Heart left ventricle (tissue), 16 donors: ENCODE measurements at places on chromosomes 5 and 9. TPM values are rescaled to one million over a fixed set of nuclear protein-coding genes. Genes with fewer than 3 reads are reported as not detected.

DNA sequence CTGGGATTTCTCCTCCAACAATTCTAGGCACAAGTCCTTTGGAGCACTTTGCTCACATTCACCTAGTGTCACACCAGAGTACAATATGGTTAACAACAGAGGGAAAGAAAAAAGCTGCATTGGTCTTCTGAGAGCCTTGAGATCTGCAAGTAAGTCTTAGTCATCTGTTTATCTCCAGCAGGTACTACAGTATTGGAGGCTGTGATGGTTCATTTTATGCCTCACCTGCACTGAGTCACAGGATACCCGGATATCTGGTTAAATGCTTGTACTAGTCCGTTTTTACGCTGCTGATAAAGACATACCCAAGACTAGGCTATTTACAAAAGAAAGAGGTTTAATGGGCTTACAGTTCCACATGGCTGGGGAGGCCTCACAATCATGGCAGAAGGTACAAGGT is 525.0 kb downstream of the NR2F1-AS1 start:
- no peaks in the 10 kb centered on the region for H3K36me3 ChIP-seq
- H3K27me3 ChIP-seq: no peaks in the 10 kb centered on the region
- no peak overlapping the region for H3K4me3 ChIP-seq
- no peak for DNase-seq
- no peaks in the 10 kb centered on the region for H3K4me1 ChIP-seq

DNA sequence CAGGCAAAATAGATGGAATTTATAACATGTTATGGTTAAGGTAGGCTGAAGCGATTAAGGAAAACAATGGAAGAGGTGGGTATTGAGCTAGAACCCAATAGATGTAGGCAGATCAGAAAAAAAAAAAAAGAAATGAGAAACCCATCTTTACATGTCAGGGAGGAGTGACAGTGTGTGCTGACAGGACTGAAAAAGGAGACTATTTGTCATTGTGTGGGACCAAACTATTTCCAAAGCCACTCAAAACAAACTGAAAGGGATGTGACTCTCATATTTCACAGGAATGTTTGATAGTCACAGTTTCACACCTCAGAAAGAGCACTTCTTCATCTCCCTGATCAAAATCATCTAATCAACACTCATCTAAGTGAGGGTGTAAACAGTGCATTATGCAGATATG is 122.3 kb upstream of the KIF2A start:
- DNase-seq: no peak
- H3K4me1 ChIP-seq: no peaks in the 10 kb centered on the region
- H3K27ac ChIP-seq: no peak overlapping the region

DNA sequence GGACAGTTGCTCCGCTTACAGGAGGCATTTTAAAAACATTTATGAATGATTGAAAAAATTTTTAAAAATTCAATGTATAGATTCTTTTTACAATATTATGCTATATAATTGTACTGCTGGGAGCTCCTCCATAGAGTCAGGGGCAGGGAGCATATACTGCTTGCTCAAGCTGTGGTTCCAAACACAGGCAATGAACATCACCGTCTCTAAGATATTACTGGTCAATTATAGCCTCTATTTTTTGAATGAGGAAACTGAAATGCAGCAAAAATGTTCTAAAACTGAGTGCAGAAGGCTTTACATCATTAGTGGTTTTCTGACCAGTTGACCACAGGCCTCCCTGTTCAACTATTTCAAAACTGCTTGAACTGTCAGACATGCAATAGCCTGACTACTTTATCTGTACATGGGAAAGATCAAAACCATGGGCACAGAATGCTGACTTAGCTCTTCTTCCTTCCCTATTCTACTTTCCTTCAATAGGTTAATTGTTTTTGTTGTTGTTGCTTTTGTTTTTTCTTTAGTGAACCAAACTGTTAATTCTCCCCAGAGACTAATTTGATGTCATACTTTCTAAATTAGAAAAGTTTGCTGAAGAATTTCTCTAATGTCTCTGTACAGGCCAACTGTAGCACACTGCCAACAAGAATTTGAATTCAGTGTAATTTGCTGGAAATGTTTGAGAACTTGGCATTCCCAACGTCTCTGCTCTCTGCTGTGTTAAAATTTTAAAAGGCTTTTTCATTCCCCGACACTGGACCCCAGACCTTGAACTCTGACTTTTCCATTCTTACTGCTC is 107.6 kb upstream of the MPDZ start:
- no peak overlapping the region for H3K4me3 ChIP-seq
- H3K36me3 ChIP-seq: no peaks in the 10 kb centered on the region
- H3K27me3 ChIP-seq: no peaks in the 10 kb centered on the region
- peak overlapping the region; percentile 21 for H3K27ac ChIP-seq

DNA sequence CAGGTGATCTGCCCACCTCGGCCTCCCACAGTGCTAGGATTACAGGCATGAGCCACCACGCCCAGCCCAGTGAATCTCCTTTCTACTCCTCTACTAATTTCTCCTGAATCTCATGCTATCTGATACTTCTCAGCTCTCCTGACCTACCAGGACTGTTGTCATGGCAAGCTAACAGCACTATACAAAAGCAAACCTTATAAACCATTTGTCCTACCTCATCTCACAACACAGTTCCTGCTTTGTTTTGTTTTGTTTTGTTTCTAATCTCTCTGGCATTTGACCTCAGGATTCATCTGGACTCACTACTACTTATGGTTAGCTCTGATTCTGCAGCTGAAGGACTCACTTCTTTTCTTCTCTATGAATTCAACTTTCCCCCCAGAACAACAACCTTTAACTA is 734.8 kb downstream of the TLE1 start:
- no peaks in the 10 kb centered on the region for H3K27me3 ChIP-seq
- no peak overlapping the region for H3K4me3 ChIP-seq
- DNase-seq: no peak
- no peaks in the 10 kb centered on the region for H3K4me1 ChIP-seq
- no peak overlapping the region for H3K27ac ChIP-seq

Gene SLC2A6
- 4.6 TPM for total RNA-seq

- H3K27ac ChIP-seq: no peak overlapping the region
- no peak for DNase-seq
- H3K27me3 ChIP-seq: no peaks in the 10 kb centered on the region
Observed at GRCh38 chr5:129664336-129664937, 83.5 kb upstream of the MINAR2 start.

Gene WHRN
- total RNA-seq: 0.56 TPM

DNA sequence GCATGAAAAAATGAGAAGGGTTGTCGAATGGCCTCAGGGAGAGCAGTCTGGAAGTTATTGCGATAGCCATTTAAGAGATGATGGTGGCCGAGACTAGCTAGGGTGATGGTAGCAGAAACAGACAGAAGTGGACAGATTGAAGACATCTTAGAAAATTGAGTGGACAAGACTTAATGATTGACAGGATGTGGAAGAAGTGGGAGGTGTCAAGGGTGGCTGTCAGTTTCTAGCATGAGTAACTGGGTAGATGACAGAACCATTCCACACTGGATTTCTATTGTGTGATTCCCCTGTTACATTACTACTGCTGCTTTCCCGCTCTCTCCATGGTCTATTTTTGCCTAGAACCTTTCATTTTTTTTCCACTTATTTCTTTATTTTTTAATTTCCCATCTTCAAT is 12.6 kb downstream of the CHMP5 start:
- no peaks in the 10 kb centered on the region for H3K27me3 ChIP-seq
- DNase-seq: no peak
- peaks cover 33% of the 10 kb centered on the region for H3K36me3 ChIP-seq
- H3K4me1 ChIP-seq: no peaks in the 10 kb centered on the region
- H3K4me3 ChIP-seq: no peak overlapping the region

DNA sequence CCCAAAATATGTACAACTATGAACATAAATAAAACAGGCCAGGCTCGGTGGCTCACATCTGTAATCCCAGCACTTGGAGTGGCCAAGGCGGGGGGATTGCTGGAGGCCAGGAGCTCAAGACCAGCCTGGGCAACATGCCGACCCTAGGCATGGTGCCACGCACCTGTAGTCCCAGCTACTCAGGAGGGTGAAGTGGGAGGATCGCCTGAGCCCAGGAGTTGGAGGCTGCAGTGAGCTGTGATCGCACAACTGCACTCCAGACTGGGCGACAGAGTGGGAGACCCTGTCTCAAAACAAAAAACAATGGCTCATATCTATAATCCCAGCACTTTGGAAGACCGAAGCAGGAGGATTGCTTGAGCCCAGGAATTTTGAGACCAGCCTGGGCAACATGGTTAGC is 1.5 kb downstream of the HAUS6 start:
- H3K4me3 ChIP-seq: peak overlapping the region; percentile 84
- no peak for DNase-seq
- no peak overlapping the region for H3K27ac ChIP-seq
- H3K27me3 ChIP-seq: no peaks in the 10 kb centered on the region

DNA sequence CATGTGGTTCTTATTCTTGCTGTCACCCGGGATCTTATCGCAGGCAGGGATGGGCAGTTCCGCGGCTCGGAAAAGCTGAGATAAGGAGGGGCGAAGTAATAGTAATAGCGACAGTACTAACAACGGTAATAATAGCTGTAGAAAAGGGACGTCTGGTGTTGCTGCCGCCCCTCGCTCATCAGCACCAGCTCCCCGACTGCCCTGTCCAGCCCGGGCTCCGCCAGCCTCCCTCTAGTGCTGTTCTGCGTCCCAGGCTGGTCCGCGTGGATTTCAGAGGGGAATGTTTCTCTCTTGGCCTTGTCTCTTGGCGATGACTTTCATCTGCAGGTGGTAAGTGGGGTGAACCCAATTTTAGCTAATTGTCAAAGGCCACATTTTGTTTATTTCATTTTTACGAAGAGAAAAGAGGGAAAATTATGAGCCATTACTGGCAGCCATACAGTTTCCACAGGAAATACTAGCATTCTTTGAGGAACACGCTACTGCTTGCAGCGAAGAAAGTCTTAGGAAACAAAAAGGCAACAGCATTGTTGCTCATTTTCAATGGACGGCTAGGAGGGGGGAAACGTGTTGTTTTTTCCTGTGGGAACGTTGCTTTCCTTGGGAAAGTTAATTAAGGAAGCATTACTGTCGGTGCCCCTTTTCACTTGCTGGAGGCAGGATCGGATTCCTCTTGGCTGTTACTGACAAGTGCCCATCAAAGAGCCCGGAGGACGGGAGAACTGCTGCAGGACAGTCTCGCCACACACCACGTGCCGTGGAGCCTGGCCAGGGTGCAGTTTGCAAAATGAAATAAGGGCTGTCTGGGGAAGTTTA is 762 bp downstream of the SNCAIP start:
- peaks cover 7% of the 10 kb centered on the region for H3K27me3 ChIP-seq
- peak overlapping the region; percentile 78 for H3K27ac ChIP-seq
- peaks cover 12% of the 10 kb centered on the region for H3K4me1 ChIP-seq
- H3K4me3 ChIP-seq: peak overlapping the region; percentile 65
- DNase-seq: peak; percentile 22
- no peaks in the 10 kb centered on the region for H3K36me3 ChIP-seq

- no peak overlapping the region for H3K27ac ChIP-seq
- no peaks in the 10 kb centered on the region for H3K27me3 ChIP-seq
- no peaks in the 10 kb centered on the region for H3K4me1 ChIP-seq
- DNase-seq: no peak
- H3K36me3 ChIP-seq: no peaks in the 10 kb centered on the region
- H3K4me3 ChIP-seq: no peak overlapping the region
Observed at GRCh38 chr5:90547072-90547536, 11.5 kb upstream of the ADGRV1 start.

GRCh38 chr9:78121488-78121887 is 89.9 kb upstream of the GNAQ start:
- no peaks in the 10 kb centered on the region for H3K4me1 ChIP-seq
- no peak overlapping the region for H3K4me3 ChIP-seq
- no peaks in the 10 kb centered on the region for H3K36me3 ChIP-seq
- no peaks in the 10 kb centered on the region for H3K27me3 ChIP-seq

Gene PGM5
- total RNA-seq: 177 TPM

DNA sequence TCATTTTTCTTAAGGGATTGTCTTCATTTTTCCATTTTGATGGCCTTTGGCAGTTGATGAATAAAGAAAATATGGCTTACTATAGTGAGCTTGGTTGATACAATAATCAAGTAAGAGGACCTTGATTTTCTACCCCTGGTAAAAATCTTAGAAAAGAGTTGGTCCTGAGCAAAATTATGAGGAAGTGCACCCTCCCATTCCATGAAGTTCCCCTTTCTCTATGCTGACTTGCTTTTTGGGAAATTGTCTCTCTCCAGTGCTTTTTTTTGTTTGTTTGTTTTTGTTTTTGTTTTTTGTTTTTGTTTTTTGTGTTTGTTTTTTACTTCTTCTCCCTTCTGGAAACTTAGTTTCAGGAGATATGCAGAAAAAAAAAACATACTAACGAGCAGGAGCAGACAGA is 449.2 kb upstream of the ACTBL2 start:
- no peak for DNase-seq
- no peak overlapping the region for H3K27ac ChIP-seq
- no peaks in the 10 kb centered on the region for H3K36me3 ChIP-seq
- H3K27me3 ChIP-seq: no peaks in the 10 kb centered on the region
- no peak overlapping the region for H3K4me3 ChIP-seq

Gene CCDC192
- total RNA-seq: not detected

GRCh38 chr9:72315510-72316311 is 49.3 kb downstream of the ZFAND5 start:
- peaks cover 20% of the 10 kb centered on the region for H3K4me1 ChIP-seq
- no peak for DNase-seq
- no peak overlapping the region for H3K4me3 ChIP-seq
- no peaks in the 10 kb centered on the region for H3K27me3 ChIP-seq
- no peaks in the 10 kb centered on the region for H3K36me3 ChIP-seq

DNA sequence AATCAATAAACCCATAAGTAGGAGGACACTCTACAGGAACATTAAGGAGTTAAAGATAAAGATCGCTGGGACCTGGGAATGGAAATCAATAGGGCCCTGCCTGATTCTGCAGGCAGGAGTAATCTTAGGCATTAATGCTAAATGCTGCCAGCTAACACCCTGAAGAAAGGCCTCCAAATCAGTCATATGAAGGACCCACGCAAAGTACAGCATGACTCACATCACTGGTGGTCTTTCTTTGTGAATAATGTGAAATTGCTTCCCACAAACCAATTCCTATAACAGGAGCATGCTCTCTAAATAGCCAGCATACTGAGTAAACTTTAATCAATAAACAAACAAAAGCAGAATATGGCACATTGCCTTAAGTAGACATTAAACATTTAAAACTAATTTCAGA is 172.3 kb downstream of the SEMA5A start:
- no peaks in the 10 kb centered on the region for H3K27me3 ChIP-seq
- no peak overlapping the region for H3K27ac ChIP-seq
- peaks cover 10% of the 10 kb centered on the region for H3K36me3 ChIP-seq

- H3K4me1 ChIP-seq: no peaks in the 10 kb centered on the region
- H3K36me3 ChIP-seq: no peaks in the 10 kb centered on the region
- H3K27me3 ChIP-seq: no peaks in the 10 kb centered on the region
- no peak overlapping the region for H3K27ac ChIP-seq
Observed at GRCh38 chr5:96816411-96816939, 8.7 kb upstream of the ERAP1 start.

GRCh38 chr9:129317179-129318011 is 139.3 kb upstream of the IER5L start:
- no peaks in the 10 kb centered on the region for H3K36me3 ChIP-seq
- H3K27ac ChIP-seq: peak overlapping the region; percentile 29
- peaks cover 26% of the 10 kb centered on the region for H3K4me1 ChIP-seq
